Stimulated activated effector memory CD8-positive, alpha-beta T cell treated with anti-CD3 and anti-CD28 coated beads, Interleukin-12 subunit alpha, Interleukin-12 subunit beta, amount 100 ng/mL, for 72 hours (primary cell): ENCODE measurements at places on chromosomes 2 and 18.

DNA sequence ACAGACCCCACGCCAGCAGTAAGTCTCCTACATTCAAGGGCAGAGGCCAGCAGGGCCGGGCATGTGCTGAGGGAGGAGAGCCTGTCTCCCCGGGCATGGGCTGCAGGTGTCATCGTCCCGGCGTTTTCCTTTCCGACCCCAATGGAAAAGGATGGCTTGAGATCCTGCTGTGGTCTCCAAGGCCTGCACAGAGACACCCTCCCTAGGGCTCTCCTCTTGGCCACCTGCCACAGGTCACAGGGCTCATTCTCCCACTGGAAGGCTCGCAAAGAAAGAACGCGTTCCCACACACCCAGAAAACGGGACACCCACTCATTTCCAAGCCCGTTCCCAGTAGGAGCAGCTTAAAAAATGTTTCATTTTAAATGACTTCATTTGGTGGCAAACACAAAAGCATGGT lies 41.0 kb downstream of the DIPK1C start:
- DNase-seq = no peak

DNA sequence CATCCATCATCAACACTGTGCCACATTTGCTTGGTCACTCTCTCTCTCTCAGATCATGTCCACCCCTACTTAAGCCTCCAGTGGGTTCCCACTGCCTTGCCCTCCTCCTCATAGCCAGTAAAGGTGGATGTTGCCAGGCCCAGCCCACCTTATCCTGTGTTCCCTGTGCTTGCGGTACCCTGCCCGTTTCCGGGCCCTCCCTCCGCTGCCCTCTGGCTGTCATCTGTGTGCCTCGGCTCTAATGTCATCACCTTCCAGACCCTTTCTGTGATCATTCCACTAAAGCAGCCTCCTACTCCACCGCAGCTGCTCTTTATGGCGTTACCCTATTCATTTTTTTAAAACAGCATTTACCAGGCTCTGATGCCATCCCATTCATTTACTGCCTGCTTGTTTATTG lies 305.7 kb upstream of the SKOR2 start:
- DNase-seq = no peak

DNA sequence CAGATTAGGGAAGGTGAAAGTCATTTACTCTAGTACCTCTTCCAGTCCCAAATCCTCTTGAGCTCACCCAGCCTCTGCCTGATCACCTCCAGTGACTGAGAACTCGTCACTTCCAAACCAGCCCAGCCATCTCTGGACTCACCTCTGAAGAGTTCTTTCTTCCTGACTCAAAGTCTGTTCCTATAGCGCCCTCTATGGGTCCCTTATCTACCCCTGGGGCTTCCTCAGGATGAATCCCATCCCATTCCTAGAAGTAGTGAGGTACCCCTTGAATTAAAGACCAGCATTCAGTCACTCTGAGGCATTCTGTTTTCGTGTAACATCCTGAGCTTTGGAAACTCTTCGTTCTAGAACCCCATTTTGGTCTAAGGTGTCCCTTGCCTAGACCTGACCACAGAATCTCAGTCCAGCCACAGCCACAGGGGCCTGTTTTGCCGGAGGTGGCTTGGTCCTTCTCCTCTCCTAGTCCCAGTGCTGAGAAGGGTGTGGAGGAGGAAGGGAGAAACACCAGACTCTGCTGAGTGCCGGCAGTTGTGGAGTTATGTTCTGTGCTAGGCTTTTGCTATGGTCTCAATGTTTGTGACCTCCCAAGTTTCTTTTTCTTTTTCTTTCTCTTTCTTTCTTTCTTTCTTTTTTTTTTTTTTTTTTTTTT lies 32.7 kb downstream of the SIX3 start:
- DNase-seq = no peak

GRCh38 chr2:193446967-193447366 lies 1252.2 kb upstream of the TMEFF2 start:
- DNase-seq = no peak

DNA sequence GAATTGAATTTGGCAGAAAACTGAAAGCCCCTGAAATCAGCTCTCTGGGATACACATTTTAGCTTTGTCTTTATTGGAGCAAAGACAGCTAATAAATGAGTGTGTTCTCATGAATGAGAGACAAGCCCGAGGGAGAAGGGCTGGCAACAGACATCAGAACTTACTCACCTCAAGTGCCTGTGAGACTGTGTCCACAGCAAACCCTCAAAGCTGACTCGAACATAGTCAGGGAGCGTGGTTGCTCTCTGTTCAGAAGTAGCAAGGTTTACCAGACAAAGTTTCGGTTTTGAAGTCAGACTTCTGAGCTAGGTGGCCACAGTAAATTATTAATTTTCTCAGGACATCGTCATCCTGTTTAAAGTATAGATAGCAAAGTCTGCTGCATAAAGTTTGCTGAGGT lies 207.9 kb downstream of the CMPK2 start:
- DNase-seq = no peak
